ENCODE measurements at places on chromosomes 7 and 10.

DNA sequence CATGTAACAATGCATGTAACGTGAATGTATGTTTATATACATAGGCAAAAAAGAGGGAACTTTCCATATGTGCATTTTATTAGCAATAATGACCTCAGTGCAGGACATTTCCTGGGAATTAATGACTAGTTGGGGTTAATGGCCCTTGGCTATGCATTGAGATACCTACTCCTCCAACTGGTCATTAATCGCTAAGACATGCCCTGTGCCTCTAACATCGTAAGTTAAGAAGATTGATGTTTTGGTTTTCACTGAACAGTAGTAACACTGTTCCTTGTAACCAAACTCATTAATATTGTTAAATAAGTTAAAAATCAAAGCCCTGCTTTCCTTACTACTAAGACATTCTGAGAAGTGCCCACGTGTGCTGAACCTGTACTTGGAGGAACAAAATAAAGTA, 61.7 kb downstream of the SEMA3D start:
- DNase-seq: no peak

DNA sequence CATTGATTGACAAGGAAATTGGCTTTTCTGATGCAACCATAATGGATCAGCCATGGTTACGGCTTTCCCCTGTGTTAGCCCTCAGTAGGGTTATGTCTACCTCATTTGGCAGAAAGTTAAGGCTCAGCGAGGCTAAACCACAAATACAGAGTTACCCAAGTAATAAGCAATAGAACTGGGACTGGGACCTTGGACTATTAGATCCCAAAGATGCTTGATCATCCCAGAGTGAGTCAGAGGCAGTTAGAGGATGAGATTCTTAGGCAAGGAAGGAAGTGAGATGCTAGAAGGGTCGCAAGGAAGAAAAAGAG, 401.4 kb downstream of the TNS3 start:
- no peak for DNase-seq

- DNase-seq: no peak
These were observed 552 bp upstream of the ZNF365 start for GRCh38 chr10:62373639-62373994.

GRCh38 chr7:34544621-34545020, 113.4 kb upstream of the NPSR1 start:
- DNase-seq: no peak

DNA sequence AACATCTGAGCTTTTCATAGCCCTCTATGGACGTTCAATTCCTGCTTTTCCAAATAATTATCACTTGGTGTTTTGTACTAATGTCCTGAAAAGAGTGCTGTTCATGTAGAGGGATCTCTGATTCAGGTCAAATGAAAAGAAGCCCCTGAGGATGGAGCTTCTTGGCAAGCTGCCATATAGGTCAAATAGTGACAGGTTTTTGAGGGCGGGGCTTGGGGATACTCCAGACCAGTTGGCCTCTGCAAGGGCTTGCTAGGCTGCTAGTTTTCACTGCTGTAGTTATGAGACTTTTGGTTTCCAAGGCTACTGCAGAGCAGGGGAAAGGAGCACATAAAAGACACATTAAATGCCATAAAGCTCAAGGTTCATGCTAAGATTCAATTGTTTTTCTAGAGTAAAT, 257.2 kb upstream of the CACNA2D1 start:
- DNase-seq: no peak

GRCh38 chr7:43764039-43764761, 5.7 kb downstream of the BLVRA start:
- peak; percentile 19 for DNase-seq

- DNase-seq: no peak
These were observed 2.1 kb downstream of the CBLL1 start for GRCh38 chr7:107746006-107746405.

DNA sequence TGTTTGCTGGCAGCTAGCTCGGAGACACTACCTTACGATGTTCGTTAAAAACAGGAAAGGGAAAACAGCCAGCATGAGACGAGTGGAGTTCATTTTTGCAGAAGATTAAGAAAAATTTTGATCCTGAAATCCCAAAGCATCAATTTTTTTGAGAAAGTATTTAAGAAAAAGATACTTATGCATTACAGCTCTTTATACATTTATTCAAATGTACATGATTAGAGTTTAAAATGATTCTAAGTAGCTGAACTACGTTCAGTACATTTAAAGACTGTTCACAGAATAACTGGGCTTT, 34.7 kb downstream of the CNPY1 start:
- no peak for DNase-seq

GRCh38 chr7:154646126-154647013, 356.6 kb downstream of the PAXIP1 start:
- DNase-seq: no peak

DNA sequence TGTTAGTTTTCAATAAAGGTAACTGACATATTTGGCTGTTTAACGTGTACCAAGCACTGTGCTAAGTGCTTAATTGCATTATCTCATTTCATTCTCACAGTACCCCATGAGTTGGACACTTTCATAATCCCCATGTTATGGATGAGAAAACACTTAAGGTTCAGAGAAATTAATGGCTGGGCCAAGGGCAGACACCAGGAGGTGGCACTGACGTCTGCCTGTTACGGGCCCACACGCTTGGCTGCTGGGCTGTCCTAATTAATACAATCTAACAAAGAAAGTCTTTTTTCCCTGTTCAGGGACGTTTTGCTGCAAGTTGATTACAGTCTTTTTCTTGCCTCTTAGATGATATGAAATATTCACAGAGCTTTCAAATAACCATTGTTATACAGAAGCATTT, 16.1 kb downstream of the DYDC2 start:
- DNase-seq: no peak

- no peak for DNase-seq
These were observed 97.7 kb upstream of the CDK6 start for GRCh38 chr7:92934096-92934495.

DNA sequence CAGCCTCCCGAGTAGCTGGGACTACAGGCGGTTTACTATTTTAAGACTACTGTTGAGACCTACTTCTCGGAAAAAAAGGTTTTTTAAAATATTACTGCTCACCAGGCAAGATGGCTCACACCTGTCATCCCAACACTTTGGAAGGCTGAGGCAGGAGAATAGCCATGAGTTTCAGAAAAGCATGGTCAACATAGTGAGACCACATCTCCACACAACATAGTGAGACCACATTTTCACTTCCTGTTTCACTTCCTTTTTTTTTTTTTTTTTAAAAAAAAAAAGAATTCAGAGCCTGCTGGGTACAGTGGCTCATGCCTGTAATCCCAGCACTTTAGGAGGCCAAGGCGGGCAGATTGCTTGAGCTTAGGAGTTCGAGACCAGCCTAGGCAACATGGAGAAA, 46.5 kb downstream of the SVOPL start:
- no peak for DNase-seq

DNA sequence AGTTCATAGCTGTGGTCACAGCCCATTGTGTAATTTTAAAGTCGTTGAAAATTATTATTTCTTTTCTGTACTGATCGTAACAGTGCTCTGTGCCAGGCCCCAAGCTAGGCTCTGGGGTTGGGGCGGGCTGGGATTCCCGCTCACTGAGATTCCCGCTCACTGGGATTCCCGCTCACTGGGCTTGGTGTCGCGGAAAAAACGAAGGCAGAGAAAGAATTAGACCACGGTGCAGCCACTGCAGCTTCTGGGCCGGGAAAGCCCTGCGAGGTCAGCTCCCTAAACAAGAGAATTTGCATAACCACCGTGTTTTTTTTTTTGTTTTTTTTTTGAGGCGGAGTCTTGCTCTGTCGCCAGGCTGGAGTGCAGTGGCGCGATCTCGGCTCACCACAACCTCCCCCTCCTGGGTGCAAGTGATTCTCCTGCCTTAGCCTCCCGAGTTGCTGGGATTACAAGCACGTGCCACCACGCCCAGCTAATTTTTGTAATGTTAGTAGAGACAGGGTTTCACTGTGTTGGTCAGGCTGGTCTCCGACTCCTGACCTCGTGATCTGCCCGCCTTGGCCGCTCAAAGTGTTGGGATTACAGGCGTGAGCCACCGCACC, 31.2 kb downstream of the FOXK1 start:
- no peak for DNase-seq

GRCh38 chr7:150507947-150508602, 6.6 kb upstream of the GIMAP7 start:
- no peak for DNase-seq

DNA sequence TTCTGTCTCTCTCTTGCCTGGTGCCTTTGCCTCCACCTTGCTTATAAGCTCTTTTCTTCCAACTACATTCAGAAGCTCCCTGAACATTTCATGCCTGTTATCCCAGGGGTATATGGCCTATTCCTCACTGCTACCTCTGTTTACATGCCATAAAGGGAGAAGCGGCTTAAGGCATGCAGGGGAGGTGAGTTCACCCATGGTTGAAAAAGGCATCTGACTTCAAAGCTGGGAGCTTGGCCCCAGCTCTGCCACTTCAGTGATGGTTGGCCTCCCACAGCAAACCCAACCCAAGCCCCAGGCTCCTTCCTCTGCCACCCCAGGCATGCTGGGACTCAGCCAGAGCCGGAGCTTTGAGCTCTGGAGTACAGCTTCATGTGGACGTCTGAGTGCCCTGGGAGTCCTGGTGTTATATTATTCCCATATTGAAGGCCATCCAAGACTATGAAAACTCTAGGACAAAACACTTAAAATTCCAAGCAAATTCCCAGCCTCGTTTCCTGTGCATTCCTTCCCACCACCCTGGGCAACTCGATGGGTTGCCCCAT, 468.6 kb upstream of the ZMIZ1 start:
- no peak for DNase-seq

DNA sequence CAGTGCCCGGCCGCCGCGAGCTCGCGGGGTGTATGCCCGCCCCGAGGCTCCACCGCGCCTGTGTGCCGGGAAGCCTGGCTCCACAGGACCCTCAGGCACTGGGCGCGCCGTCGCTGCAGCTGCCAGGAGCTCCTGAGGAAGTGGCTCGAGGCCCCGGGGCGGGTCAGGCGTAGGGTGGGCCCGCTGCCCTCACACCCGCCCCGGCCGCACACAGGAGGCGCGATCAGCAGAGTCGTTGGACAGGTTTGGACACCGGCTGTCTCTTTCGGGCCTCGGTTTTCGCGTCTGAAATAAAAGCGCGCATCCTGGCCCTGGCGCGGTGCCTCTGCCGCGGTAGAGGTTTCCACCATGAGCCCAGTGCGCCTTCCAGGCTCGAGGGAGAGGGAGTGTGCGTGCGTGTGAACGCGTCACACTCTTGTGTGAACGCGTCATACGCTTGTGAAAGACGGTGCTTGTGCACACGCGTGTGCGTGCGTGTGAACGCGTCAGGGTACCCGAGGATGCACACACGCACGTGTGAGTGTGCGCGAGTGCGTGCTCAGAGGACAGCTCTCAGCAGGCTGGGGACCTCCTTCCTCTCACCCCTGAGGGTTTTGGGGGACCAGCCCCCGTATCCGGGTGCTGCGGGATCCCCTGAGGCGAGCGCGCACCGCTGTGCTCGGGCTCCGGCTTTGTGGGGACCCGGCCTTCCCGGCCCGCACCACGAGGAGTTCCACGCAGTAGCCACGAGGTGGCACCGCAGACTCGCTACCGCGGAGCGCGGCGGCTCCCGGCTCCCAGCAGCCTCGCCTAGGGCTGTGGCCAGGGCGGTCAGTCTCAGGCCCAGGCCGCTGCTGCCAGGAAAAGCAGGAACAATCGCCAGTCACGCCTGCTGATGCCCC, 83.8 kb downstream of the BMS1 start:
- DNase-seq: peak; percentile 38

GRCh38 chr7:130648580-130648979, 20.0 kb downstream of the COPG2 start:
- no peak for DNase-seq

DNA sequence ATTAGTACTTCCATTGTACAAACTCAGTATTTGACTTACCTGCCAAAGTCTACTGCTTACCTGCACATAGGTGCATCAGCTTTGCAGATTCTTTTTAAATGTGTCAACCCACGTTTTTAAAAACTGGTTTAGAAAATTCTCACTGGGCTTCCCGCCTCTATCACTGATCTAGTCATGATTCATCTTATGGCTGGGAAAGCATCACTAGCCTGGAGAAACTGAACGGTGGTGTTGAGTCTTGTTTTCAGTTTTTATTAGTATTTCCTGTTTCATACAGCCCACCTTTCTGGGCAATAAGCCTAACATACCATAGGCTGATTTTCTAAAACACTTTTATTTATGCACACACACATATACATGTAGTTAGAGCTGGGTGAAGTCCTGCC, 19.7 kb downstream of the DOCK1 start:
- DNase-seq: no peak

GRCh38 chr7:149797771-149798170, 24.4 kb upstream of the ZNF467 start:
- no peak for DNase-seq

- DNase-seq: no peak
These were observed 71.4 kb downstream of the SGMS1 start for GRCh38 chr10:50552308-50552707.

- DNase-seq: no peak
These were observed 88.6 kb upstream of the KLF14 start for GRCh38 chr7:130822642-130823041.

DNA sequence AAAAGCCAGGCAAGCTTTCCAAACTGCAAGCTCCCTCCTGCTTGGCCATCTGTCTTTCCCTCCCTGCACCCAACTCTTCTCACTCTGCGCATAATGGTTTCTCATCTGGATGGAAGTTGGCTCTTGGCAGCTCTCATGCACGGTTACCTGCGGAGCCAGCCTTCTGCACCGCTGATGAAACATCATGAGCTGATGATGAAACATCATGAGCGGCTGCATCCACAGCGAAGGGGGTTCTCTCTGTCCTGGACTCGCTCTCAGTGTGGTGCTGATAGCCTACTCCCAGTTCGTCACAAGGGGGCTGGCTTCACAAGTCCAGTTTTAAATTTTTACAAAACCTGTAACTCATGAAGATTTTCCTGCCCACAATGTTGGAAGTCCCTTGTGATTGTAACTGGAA, 457.5 kb downstream of the ACTR3B start:
- no peak for DNase-seq

- no peak for DNase-seq
These were observed 499.7 kb downstream of the CALN1 start for GRCh38 chr7:71912476-71912875.

DNA sequence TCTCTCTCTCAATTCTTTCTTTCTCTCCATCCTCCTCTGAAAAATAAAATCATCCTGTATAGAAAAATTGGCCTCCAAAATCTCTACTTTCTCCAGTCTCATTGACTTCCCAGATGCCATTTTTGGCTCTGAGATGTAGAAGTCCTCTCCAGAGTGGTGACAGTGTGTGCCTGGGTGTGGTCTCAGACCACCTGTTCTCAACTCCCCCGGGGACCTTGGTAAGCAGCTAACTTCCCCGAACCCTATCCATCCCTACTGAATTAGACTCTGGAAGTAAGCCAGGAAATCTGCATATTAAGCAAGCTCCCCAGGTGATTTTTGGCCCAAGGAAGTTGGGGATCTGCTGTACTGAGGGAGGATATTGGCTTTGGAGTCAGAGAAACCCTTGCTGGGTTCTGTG, 120.5 kb downstream of the WDR11 start:
- DNase-seq: no peak

Measured in activated naive CD4-positive, alpha-beta T cell (primary cell).